ENCODE measurements at places on chromosomes 6 and 20.

DNA sequence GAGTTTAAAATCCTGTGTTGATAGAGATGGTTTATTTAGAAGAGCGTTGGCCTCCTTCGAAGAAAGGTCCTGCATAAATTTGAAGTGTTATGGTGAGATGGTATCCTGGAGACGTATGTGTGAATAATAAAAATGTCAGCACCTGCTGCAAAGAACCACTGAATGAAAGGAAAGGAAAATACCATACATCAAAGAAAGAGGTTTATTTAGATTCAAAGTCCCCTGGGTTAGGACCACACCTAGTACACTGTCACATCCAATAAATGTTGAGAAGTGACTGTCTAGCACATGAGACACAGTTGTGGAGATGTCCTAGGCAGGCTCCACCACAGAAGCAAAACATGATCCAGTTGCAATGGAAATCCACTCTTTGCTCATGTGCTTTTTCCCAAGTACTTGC, 214.7 kb downstream of the PAX1 start:
- no peak for DNase-seq

DNA sequence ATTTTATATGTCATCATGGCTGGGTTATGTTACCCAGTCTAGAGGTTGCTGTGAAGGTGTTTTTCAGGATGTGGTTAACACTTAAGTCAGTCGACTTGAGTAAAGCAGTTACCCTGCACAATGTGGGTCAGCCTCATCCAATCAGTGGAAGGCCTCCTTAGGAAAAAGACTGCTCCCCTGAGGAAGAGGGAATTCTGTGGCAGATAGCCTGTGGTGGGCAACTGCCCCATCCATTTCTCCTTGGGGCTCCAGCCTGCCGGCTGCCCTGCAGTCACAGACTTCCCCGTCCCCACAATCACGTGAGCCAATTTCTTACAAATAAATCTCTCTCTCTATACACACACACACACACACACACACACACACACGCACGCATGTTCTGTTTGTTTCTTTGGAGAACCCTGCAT, 34.5 kb upstream of the MPC1 start:
- DNase-seq, result no peak

- DNase-seq, result no peak
Observed at GRCh38 chr20:21360705-21361104, 36.6 kb downstream of the NKX2-4 start.

GRCh38 chr6:119323931-119324330, 25.6 kb downstream of the MAN1A1 start:
- no peak for DNase-seq

DNA sequence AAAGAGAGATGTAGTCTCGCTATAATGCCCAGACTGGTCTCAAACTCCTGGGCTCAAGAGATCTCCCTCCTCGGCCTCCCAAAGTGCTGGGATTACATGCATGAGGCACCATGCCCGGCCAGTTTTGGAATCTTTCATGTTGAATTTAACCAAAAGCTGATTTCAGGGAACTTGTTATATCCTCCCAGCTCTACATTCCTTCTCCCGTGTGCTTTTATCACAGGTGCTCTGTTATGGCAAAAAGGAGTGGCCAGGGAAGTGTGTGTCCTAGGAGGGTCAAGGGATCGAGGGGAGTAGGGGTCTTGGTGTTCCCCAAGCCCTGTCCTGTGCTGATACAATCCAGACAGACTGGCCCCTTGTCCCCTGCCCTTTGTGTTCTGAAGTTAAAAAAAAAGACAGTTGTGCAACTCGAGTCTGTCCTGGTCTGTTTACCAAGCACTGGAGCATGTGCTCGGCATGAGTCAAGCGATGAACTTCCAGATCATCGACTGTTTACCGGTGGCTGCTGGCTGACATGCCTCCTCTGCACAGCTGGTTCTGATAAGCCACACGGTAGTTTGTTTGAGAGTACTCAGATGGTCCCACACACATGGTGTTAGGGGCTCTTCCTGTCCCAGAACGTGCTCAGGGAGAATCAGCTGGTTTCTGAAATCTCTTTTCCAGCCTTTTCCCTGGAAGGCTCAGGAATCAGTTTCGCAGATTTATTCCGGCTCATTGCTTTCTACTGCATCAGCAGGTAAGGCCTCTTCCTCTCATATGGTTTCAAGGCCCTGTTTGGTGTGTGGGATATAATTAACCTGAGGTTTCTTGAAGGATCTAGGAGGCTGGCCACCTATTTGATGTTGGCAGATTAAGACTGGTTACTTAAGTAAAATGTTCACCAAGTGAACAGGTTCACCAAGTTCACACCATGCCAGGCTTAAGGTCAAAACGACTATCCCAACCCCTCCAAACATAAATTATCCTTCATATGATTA, 52.6 kb upstream of the NAA20 start:
- no peak for DNase-seq

GRCh38 chr20:5835871-5836270, 85.7 kb downstream of the SHLD1 start:
- no peak for DNase-seq

- no peak for DNase-seq
Observed at GRCh38 chr6:140156131-140156530, 781.7 kb upstream of the CITED2 start.

- DNase-seq, result no peak
Observed at GRCh38 chr20:54980103-54980960, 504.9 kb downstream of the DOK5 start.

GRCh38 chr6:108716801-108717791, 131.1 kb upstream of the ARMC2 start:
- DNase-seq, result no peak

DNA sequence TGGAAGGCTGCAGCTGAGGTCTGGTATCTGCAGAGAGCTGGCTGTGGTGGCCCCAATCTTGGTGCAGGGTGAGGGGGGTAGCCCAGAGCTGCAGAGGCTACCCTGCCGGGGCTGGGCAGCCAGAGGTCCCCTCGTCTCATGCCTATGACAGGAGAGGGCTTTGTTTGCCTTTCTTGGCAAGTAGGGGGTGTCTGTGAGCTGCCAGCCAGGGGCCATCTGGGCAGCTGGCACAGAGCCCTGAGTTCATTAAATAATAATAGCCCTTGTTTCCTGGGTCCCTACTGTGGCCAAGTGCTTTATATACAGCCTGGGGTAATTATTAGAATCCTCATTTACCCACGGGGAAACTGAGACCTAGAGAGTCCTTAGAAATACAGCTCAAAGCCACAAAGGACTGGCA, 66.6 kb downstream of the EZR start:
- DNase-seq, result no peak

DNA sequence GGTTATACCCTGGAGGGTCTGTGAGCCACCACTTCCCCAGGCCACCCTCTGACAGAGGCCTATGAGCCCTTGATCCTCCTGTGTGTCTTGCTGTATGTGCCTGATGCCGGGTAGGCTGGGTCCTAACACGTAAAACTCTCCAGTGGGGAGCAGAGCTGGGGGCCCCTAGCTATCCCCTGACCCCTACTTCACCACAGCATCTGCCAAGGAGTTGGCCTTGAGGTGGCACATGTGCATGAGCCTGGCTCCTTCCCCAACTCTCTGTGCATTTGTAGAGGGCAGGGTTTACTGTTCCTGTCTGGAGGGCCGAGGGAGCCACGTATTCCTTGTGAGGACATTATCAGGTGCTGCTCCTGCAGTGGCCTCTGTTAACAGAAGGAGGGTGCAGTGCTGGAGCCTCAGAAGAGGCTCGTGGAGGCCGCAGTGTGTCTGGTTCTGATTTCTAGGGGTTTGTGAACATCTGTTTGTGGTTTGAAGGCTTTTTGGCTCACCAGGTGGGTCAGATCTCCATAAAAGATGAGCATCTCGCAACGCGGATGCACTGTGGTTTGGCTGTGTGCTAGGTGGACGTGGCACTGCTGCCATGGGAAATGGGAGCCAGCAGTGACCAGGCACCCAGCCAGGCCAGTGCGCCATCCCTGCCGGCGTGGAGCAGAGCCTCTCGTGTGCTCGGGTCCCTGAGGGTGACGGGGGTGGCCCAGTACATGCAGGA, 152.1 kb downstream of the DTNBP1 start:
- DNase-seq, result no peak

GRCh38 chr6:18545726-18546125, 158.6 kb downstream of the RNF144B start:
- DNase-seq, result no peak

GRCh38 chr6:158812611-158813010, 6.6 kb downstream of the EZR start:
- DNase-seq, result no peak

DNA sequence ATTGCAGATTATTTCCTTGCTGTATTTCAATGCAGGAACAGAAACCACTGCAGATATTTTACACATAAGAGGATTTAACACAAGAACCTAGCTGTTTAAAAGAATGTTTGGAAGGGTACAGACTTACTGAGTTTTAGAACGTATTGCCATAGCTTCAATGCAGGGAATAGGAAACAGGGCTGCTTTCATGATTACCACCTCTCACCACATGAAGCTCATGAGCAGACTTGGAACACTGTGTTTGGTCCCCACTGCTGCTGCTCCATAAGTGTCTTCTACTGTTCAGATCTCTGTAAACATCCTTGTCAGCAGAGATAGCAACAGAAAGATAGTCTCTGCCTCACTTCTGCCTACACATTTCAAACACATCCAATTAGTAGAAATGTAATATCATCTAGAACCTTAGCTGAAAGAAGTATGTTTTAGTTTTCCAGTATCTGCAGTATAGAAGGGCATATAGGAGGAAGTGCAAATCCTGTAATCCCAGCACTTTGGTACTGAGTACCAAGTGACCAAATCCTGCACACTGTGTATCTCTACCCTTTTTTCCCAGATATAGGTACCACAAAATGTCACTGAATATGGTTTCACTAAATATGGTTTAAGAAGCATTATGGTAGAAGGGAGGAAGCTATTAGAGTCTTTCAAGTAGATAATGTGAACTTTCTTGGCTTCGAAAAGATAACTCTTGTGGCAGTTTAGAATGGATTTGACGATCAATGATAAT, 51.9 kb downstream of the STXBP5 start:
- DNase-seq, result no peak

GRCh38 chr6:2360126-2360525, 114.7 kb upstream of the GMDS start:
- DNase-seq, result no peak

DNA sequence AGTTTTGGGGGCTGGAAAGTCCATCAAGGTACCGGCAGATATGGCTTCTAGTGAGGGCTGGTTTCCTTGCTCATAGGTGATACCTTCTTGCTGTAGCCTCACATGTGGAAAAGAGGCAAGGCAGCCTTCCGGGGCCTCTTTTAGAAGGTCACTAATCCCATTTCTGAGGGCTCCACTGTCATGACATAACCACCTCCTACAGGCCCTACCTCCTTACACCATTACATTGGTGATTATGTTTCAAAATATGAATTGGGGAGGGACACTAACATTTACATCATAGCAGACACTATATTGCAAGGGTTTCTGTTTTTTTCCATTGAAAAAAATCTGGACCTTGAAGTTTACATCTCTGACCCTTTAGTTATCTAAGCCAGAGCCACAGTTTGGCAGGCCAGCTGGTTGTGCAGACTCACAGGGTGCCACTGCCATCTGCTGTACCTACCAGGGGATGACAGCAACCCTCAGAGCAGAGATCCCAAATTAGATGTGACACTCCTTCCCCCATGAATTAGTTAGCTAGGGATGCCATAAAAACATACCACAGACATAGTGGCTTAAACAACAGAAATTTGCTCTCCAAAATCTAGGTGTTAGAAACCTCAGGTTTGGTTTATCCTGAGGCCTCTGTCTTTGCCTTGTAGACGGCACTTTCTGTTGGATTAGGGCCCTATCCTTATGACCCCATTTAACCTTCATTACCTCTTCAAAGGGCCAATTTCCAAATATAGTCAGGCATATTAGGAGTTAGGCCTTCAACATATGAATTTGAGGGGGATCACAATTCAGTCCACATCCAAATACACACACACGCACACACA, 166.4 kb upstream of the RNF217 start:
- no peak for DNase-seq

DNA sequence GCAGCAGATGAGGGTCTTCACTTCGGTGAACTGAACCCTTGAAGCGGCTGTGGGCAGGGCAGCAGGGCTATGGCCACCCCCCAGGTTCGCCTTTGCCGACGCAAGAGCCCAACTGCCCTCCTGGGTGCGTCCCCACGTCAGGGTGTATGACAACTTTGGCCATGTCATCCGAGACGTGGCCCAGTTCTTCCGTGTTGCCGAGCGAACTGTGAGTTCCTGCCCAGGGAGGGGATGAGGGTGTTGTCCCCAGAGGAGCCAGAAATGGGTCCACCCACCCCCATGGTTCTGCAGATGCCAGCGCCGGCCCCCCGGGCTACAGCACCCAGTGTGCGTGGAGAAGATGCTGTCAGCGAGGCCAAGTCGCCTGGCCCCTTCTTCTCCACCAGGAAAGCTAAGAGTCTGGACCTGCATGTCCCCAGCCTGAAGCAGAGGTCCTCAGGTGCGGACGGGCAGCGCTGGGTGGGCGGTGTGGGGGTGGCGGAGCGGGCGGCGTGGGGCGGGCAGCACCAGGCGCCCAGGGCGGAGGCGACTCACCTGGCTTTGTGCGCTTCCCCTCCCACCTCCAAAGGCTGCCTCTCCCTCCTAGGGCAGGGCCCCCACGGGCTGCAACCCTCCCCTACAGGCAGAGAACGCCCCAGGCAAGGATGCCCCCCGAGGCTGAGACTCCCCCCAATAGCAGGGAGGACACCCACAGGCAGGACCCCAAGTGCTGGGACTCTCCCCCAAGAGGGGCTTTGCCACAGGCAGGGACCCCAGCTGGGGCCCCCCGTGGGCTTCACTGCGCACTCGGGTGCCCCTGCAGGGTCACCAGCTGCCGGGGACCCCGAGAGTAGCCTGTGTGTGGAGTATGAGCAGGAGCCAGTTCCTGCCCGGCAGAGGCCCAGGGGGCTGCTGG, 6.2 kb upstream of the TNFRSF6B start:
- no peak for DNase-seq

DNA sequence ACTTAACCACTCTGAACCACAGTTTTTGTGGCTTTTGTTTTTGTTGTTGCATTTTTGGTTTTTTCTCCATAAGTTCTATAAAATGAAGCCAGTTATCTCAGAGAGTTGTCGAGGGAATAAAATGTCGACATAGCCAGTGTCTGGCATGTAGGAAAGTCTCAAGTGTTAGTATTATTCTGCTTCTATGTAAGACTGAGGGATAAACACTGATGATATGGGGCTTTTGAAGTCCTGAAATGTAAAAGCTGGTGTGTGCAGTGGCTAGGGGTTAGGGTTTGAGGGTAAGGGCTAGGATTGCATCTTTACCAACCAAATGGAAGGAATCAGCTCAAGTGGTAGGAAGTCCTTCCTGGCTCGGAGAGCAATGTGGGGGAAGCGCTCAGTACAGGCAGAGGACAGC, 59.2 kb downstream of the DAAM2 start:
- DNase-seq, result no peak

- DNase-seq, result no peak
Observed at GRCh38 chr20:24853916-24854315, 95.2 kb upstream of the CST7 start.

DNA sequence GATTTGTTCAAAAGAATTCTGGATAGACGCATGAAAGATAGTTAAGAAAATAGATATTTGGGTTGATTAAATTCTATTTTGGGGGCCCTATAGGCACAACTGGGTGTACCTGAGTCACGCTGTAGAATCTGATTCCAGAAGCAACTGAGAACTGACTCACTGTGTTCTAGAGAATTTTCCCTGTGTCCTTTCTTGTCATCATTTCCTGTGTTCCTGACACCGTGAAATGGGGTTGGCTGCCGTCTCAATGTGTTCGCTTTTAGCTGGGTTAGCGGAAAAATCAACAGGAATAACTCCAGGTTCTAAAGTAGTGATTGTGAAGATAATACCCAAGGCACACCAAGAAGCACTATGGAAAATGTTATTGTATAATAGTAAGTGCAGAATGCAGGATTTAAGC, 5.0 kb downstream of the GCNT2 start:
- DNase-seq, result no peak

GRCh38 chr6:149318581-149319286, 1.2 kb downstream of the TAB2 start:
- no peak for DNase-seq

All from omental fat pad (tissue), 4 donors.